ENCODE measurements at places on chromosomes 13 and 19.

DNA sequence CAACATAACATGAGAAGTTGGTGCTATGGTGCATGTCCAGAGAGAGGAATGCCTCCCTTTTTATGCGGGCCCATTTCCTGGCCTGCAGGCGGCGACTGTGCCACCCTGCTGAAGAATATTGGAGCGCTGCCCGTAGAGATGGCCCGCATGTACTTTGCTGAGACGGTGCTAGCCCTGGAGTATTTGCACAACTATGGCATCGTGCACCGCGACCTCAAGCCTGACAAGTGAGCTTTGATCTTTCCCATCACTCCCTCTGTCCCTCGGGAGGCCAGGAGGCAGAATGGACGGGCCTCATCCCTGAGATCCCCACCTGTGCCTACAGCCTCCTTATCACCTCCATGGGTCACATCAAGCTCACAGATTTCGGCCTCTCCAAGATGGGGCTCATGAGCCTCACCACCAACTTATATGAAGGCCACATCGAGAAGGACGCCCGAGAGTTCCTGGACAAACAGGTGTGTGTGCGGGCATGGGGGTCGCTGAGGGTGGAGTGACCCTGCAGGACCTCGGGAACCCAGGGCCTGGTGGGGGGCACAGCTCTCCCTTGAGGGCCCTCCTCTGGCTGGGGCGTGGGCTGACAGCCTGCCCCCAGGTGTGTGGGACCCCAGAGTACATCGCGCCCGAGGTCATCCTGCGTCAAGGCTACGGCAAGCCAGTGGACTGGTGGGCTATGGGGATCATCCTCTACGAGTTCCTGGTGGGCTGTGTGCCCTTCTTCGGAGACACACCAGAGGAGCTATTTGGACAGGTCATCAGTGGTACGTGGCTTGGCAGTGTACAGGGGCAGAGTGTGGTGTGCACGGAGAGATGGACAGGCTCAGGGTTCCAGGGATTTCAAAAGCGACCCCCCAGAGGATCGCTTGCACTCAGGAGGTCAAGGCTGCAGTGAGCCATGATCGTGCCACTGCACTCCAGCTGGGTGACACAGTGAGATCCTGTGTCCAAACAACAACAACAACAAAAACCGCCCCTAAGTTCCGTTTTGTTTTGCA is 16.2 kb downstream of the DNASE2 start:
- DNase-seq, result no peak

DNA sequence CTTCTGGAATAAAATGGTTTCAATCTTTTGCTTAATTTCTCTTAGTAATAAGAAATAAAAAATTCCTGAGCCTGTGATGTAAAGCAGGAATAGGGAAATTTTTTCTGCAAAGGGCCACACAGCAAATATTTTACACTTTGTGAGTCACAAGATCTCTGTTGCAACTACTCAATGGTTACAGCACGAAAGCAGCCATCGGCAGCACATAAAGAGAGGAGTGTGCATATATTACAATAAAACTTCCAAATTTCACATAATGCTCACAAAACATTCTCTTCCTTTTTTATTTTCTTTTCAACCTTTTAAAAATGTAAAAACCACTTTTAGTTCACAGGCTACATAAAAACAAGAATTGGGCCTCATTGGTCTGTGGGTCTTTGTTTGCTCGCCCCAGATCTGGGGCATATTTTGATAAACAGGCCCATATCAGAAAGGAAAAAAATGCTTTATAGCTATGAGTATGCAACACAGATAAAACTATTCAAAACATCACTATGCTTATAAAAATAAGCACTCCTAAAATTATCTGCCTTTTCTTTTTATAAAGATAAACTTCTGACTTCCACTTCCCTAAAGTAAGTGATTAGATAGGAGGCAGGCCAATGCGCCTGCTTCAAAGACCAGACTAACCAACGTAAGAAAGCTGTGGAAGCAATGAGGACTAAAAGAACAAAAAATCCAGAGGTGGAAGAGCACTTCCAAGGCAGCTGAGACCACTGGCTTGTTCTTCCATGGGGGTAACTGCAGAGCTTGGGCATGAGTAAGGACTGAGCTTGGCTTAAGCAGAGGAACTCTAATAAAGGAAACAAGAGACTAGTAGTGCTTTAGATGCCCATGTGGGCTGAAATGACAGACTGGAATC is 26.5 kb downstream of the MYCBP2 start:
- DNase-seq, result peak; percentile 86

GRCh38 chr13:30147015-30147414 is 160.3 kb downstream of the KATNAL1 start:
- no peak for DNase-seq

- DNase-seq, result no peak
Observed at GRCh38 chr19:29545866-29546582, 20.2 kb downstream of the VSTM2B start.

DNA sequence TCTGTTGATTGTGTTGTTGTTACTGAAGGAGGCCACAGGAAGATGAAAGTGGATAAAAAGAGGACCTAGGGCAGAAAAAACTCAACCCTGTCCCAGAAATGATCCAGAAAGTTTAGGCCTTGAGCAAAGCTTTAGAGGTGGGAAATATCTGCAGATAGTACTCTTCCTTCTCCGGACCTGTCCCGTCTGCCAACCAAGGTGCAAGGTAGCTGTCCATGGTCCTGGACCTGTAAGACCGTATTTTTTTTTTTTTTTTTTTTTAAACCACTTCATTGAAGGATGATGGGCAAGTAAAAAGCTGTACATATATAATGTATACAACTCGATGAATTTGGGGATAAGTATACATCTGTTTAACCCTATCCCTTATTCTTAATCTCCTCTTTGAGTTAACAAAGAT is 225.9 kb downstream of the OLFM4 start:
- no peak for DNase-seq

DNA sequence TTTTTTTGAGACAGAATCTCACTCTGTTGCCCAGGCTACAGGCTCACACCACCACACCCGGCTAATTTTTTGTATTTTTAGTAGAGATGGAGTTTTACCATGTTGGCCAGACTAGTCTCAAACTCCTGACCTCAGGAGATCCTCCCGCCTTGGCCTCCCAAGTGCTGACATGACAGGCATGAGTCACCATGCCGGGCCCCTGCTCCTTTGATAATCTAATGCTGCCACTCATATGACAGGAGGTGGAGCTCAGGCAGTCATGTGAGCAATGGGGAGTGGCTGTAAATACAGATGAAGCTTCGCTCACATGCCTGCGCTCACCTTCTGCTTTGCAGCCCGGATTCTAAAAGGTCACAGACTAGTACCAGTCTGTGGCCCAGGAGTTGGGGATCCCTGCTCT is 25.1 kb downstream of the ARHGEF18 start:
- DNase-seq, result no peak

GRCh38 chr13:22287343-22287920 is 616.6 kb downstream of the FGF9 start:
- no peak for DNase-seq

DNA sequence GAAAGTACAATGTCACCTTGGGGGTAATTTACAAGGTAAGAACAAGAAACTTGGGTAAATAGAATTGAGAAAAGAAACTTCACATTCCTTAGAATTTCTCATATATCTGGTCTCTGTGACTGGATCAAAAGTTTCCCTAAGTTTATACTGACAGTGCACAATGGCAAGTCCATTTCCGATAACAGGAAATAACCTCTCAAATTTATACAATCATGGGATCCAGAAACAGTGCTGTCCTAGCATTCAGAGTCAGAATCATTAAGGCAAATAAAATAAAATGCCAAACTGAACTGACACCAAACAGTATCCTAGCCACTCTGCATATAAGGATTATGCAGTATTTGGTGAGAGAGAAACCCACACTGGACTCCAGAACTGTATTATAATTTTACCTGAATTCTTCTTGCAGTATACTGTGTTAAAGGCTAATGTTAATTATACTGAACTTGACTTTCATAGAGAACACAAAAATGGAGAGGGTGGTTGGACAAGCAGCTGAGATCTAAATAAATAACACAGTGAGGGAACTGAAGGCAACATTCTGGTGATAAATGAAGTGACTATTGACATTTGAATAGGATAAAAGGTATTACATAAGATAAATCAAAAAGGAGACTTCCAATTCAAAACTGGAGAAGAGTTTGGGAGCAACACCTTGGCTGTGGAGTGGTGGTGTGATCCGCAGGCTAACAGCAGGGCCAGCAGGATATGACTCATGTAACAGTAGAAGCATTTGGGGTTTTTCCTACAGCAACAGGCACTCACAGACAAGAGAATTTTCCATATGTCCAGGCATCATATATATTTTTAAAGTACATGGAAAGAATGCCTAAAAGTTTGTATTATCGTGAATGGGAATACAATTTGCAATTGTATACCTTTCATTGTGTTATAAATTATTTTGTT is 932.5 kb upstream of the MIR17HG start:
- peak; percentile 67 for DNase-seq

DNA sequence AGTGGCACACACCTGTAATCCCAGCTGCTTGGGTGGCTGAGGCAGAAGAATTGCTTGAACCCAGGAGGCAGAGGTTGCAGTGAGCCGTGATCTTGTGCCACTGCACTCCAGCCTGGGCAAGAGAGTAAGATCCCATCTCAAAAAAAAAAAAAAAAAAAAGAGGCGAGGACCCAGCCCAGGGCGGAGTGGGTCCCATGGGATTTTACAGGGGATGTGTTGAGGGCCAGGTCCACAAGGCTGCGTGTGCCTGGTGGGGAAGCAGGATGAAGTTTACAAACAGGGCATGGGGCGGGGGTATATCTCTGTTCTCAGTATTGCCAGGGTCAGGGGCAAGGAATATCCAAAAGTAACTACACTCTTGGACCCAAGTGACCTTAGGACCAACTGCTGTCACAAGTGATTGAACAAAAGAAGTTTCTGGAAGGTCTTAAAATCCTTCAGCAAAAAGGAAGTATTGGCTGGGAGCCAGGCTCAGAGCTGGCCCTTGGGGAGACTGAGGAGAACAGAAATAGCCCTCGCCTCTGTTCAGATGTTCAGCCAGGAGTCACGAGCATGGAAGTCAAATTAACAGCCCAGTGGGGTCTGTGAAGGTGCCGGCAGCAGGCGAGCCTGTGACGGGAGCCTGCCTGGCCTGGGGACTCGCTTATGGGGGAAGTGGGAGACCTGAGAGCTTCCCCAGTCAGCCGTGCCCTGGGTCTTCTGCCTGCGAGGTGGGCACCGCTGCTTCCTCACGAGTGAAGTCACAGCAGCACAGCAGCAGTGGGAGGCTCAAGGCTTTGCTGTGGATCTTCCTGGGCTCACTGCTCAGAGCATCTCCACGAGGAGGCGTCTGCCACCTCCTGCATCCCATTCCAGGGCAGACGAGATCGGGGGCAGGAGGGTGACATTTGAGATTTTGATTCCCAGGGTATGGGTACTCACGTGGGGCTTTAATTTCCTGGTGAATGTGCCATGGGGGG is 6.4 kb downstream of the MYO9B start:
- DNase-seq, result no peak

- DNase-seq, result no peak
Observed at GRCh38 chr13:32150239-32150638, 118.7 kb downstream of the FRY start.

GRCh38 chr13:98451676-98452470 is 125.0 kb downstream of the STK24 start:
- DNase-seq, result peak; percentile 27

- DNase-seq, result no peak
Observed at GRCh38 chr13:37576601-37577000, 22.0 kb downstream of the POSTN start.

DNA sequence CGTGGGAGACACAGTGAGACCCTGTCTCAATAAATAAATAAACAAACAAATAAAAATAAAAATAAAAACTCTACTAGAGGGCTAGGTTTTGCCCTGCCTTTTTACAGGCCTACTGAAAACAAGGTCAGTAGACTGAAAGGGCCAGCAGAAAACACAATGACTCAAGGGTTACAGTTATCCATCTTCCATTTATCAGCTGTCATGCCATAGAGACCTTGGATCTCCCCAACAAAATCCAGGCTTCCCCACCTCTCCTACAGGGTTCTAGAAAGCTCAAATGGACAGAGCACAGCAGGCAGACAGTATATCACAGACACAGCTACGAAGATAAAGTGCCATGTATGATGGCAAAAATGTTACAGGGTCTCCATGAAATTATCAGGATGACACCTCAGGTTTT is 54.4 kb downstream of the FOXO1 start:
- DNase-seq, result no peak

GRCh38 chr13:27523346-27524073 is 73.1 kb upstream of the MTIF3 start:
- DNase-seq, result no peak

- DNase-seq, result no peak
Observed at GRCh38 chr13:49697468-49697867, 6.2 kb upstream of the EBPL start.

GRCh38 chr19:2488942-2489731 is 13.2 kb downstream of the GADD45B start:
- DNase-seq, result peak; percentile 51

- peak; percentile 96 for DNase-seq
Observed at GRCh38 chr13:85497652-85498051, 301.6 kb downstream of the SLITRK6 start.

DNA sequence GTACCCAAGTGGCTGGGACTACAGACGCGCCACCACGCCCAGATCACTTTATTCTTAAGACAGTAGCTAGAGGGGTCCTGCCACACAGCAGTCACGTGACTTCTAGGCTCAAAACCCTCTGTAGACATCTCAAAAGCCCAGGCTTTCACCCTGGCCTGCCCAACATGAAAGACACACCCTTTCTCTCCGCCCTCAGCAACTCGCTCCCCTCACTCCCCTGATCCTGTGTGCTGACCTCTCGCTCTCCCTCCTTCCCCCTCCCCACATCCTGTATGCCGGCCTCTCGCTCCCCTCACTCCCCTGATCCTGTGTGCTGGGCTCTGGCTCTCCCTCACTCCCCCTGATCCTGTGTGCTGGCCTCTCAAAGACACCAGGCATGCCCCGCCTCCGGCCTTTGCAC is 77.4 kb downstream of the SLC15A1 start:
- DNase-seq, result no peak

- no peak for DNase-seq
Observed at GRCh38 chr19:30116984-30117555, 175.0 kb downstream of the URI1 start.

- no peak for DNase-seq
Observed at GRCh38 chr19:15241259-15241910, 9.1 kb upstream of the EPHX3 start.

Measured in fibroblast of pulmonary artery (primary cell).